Fibroblast of skin of abdomen (primary cell): ENCODE measurements at places on chromosomes 1 and 21.
A peak's percentile ranks its signal among the peaks of the same experiment; 100 is the strongest.

GRCh38 chr1:152901631-152902030, 6.7 kb upstream of the IVL start:
- no peak for DNase-seq

GRCh38 chr1:172219966-172220365, 200.5 kb upstream of the C1orf105 start:
- no peak for DNase-seq

GRCh38 chr1:153568367-153569099, 2.9 kb upstream of the S100A2 start:
- peak; percentile 87 for DNase-seq

DNA sequence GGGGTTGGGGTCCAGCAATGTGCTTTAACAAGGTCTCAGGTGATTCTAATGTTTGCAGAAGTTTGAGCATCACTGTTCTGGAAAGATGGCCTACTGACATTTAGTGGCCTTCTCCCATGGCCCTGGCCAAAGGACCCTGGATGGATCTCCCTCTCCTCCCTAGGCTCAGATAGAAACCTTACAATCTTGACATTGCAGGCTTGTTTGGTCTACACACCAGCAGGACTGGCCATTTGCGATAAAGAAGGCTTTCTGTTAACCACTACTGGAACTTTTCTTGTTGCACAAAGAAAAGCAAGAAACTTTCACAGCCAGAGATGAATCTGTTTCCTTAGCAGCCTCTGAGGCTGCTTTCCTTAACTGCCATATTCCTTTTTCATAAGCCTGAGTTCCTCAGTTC, 6.2 kb downstream of the DNALI1 start:
- DNase-seq: no peak

DNA sequence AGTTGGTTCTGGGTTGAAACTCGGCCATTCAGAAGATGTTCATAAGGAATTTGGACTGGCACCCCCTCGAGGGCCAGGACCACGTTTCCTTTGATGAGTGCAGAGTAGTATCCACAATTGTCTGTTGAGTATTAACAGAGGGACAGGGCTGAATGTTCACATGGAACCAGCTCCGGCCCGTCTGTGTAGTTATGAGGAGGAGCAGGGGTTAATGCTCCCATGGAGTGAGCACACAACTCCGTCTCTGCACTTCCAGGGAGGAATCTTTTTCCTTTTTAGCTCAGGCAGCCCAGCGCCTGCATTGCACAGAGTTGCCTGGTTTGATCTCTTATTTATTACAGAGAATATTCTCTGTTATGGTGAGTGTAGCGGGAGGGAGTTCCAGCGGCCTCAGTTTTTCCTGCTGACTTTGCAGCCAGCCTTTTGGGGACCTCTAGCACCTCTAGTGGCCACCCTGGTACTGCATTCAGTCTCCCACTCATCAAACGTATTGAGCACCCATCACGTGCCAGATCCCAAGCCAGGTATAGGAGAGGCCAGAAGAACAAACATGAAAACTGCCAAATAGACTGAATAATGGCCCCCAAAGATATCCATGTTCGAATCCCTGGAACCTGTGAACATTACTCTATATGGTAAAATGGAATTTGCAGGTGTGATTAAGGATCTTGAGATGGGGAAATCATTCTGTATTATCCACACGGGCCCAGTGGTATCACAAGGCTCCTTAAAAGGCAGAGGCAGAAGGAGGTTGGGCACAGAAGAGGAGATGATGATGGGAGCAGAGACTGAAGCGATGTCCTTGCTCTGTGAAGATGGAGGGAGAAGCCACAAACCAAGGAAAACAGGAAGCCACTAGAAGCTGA, 167.7 kb upstream of the CSF3R start:
- DNase-seq: peak; percentile 23

DNA sequence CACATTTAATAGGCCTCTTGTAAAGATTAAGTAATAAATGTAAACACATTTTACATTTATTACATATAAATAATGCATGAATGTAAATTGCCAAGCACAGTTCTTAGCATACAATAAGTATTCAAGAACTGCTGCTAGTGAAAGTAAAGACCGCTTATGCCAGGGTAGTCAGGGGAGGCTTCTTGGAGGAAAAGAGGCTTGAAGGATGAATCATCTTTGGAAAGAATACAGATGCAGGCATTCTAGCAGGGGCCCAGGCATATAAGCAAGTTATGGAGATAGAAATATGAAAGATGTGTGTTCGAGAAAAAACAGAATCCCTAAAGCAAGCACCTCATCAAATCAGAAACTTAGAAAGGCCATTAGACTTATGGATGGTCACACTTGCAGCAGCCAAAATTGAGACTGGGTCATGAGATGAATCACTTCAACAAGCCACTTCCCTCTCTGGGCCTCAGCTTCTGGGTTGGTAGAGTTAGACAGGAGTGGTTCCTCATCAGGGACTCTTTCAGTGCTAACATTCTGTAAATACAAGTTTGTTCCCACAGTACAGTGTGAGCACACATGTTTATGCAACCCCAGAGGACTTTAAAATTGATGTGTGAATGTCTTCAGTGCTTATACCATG, 79.8 kb upstream of the ROR1 start:
- peak; percentile 20 for DNase-seq

- DNase-seq: peak; percentile 26
Measured at GRCh38 chr1:159188375-159188788, 16.3 kb upstream of the ACKR1 start.

DNA sequence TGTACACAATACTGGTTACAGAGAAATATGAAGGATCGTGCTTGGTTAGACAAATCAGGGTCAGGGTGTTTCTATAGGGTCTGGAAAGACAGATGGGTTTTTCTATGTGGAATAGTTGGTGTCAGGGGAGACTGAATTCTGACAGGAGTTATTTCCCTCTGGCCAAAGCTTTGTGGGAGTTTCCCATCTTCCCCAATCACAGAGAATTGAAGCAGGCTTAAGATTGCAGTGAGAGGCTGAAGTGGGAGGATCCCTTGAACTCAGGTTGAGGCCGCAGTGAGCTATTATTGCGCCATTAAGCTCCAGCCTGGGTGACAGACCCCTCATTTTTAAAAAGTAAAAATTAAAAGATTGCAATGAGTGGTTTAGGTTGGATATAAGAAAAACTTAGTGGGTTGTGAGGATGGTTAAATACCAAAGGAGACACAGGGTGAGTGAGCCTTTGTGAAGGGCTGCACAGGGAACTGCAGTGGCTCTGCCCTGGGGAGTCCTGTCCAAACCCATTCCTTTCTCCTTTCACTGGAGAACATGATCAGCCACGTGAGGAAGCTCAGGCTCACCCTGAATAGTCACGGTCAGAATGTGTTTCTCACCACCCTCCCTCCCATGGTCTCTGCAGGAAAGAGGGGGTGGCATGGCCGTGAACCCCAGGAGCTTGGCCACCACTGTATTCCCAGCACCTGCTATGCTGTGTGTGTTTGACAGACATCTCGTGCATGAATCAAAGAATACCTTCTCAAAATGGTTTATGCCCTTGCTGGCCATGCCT, 101.2 kb downstream of the INTS7 start:
- no peak for DNase-seq

DNA sequence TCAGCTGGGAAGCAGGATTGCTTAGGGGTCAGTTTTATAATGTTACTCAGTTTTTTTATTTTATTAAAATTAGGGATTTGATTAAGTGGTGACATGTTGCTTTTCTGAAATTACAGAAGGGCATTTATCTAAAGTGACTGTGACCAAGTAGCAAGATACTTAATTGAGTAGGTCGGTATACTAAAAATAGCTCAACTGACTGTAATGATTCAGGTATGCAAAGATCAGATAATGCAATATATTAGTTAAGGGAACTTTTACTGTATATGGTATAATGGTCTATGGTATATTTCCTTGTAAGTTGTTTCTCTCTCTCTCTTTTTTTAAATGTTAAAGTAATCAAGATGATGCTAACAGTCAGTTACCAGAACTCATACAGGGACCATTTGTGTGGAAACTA, 26.2 kb downstream of the RLF start:
- peak; percentile 22 for DNase-seq
